Right cardiac atrium (tissue), 5 donors: ENCODE measurements at places on chromosomes 5 and 9.

GRCh38 chr5:67028371-67028770, 168.2 kb downstream of the CD180 start:
- DNase-seq, result no peak

DNA sequence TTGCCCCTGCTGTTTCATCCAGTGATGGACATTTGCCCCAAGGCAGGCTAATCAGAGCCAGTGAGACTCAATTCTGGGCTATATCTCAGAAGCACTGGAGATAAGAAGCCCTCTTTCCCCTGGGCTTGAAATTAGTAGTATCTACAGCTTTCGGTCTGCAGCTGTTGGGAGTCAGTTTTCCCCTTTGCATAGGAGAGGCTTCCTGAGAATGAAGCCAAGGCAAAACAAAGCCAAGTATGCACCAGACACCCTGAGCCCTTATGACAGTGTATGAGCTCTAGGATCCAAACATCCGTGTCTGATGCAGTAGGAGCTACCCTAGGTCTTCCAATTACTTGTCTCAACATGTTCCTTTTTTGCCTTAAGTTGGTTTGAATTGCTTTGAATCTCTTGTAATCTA, 79.2 kb upstream of the PANK3 start:
- no peak for DNase-seq

DNA sequence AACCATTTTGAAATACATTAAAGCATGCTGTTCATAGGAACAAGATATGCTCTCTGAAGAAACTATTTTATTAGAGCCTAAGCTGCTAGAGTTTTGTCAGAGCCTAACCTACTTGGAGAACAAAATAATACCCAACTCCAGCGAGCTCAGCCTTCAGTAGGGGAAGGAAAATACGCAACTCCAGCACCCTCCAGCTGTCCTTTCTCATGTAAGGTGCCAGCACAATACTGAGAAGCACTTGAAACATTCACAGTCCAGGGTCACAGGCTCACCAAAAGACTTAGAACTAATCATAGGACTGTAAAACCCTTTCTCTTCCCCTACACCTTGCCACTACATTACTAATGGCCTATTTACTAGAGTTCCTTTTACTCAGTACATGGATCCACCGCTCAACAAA, 18.9 kb downstream of the DPYSL3 start:
- no peak for DNase-seq

- no peak for DNase-seq
Measured at GRCh38 chr5:91228188-91228587, 154.9 kb downstream of the ARRDC3 start.
